Right ventricle myocardium superior (tissue), 1 donor: ENCODE measurements at places on chromosomes 6 and 20. TPM values are rescaled to one million over a fixed set of nuclear protein-coding genes. Genes with fewer than 3 reads are reported as not detected.

Gene ZNF391
- total RNA-seq = 0.51 TPM

DNA sequence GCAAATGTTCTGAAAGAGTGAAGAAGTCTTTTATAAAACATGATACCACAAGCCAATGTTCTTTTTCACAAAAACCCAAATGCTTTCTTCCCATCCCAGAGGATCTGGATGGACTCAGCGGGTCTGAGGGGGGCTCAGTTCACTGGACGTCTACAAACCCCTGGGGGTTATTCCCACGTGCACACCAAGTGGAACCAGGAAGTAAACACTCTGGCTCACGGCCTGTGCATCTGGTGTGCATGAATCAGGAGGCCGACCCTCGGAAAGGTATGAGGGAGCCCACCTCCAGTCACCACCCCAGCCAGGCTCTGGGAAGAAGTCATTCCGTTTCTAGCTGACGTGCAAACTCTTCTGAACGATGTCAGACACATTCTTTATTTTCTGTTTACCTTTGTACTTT is 252.2 kb downstream of the DLL1 start:
- no peak for DNase-seq

DNA sequence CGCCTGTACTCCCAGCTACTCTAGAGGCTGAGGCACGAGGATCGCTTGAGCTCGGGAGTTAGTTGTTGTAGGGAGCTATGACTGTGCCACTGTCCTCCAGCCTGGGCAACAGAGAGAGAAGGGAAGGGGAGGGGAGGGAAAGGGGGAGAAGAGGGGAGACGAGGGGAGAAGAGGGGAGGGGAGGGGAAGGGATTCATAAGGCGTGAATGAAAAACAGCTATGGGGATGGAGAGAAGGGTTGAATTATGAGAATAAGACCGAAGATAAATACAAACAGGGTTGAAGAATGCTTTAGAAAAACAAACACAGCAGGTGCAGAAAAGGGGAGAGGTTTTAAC is 106.0 kb downstream of the TRIM27 start:
- DNase-seq = no peak

Gene TRIM31
- not detected for total RNA-seq

- DNase-seq = no peak
Observed at GRCh38 chr6:54817834-54818233, 28.7 kb upstream of the FAM83B start.
